ENCODE measurements at places on chromosomes 11 and 22. TPM values are rescaled to one million over a fixed set of nuclear protein-coding genes. Genes with fewer than 3 reads are reported as not detected.

The SLC22A6 gene
- total RNA-seq, result 2.4 TPM

DNA sequence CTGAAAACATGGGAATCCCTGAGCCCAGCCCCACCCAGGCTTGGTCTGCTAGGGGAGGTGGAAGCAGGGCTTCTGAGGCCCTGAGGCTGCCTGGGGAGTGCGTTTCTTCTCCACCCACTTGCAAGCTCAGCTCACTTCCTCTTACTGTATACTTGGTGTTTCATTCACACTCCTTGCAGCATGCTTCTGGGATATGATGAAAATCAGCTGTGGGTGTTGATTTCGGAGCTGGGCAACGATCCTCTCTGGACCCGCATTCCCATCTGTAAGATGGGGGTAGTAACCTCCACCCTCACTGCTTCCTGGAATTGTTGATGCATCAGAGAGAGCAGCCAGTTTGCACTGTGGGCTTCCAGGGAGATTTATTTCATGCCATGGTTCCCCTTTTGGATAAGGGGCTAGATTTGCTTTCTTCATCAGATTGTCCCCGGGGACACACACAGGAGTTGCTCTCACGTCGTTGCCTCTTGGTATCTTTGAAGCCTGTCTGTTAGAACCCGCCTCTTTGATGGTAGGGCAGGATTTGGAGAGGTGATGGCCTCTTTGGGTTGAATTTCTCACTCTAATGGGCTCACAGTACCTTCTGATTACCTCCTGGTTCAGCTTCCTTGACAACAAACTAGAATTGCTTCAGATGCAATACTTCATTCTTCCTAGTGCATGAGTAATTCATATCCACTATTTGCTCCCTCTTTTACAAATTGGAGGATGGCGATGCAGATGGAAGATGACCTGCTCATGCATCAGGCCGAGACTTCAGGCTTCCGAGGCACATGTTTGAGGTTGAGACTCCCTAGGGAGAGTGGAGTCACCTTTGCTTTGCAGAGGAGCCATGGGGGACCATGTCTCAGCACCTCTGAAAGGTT, 40.4 kb downstream of the BCR start:
- DNase-seq, result no peak

- no peak for DNase-seq
These were observed 30.0 kb downstream of the PARVG start for GRCh38 chr22:44210722-44211121.

The TPH1 gene
- 0.60 TPM for total RNA-seq

DNA sequence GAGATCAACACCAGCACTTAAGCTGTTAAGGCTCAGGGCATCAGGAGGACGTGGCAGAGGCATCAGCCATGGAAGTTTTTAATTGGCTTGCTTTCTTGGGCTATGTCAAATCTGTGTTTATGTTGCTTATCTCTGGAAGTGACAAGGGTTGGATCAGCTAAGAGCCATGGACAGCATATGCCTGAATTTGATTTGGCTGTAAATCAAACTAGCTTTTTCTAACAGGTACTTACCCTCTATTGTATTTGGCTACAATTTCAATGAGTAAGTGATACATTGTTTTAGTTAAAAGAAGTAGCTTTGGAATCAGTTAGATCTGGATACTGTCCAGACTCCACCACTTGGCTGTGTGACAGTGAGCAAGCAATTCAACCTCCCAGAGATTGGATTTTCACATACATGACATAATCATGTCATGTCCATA, 936.6 kb downstream of the OPCML start:
- DNase-seq, result no peak

The TSGA10IP gene
- not detected for total RNA-seq

DNA sequence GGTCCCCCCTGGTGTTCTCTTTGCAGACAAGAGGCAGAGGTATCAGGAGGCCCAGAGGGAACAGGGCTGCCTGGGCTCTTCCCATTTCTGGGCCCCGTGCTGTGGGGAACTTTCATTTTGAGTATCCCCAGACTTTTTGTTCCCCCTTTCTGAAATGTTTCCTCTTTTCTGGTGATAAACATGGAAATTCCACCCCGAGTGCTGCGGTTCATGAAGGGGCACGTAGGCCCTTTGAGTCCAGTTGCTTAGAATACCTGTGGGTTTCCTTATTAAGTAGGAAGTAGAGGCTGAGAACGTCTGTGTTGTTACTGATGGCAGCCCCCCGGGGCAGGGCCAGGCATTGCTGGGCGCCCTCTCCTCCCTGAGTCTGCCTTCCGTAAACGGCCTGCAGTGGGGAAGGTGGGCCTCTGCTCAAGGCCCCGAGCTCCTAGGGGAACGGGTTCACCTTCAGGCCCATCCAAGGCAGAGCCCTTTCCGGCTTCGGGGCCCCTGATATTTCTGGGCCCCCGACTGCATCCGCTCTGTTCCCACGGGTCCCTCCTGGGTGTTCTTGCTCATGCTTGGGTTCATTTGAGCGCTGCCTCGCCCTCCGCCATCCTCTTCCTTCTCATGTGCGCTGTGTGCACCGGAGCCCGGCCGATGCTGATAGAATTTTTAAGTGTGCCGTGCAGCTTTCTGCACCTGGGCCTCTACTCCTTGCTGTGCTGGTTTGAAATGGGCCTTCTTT, 12.0 kb downstream of the TBC1D22A start:
- peak; percentile 59 for DNase-seq

DNA sequence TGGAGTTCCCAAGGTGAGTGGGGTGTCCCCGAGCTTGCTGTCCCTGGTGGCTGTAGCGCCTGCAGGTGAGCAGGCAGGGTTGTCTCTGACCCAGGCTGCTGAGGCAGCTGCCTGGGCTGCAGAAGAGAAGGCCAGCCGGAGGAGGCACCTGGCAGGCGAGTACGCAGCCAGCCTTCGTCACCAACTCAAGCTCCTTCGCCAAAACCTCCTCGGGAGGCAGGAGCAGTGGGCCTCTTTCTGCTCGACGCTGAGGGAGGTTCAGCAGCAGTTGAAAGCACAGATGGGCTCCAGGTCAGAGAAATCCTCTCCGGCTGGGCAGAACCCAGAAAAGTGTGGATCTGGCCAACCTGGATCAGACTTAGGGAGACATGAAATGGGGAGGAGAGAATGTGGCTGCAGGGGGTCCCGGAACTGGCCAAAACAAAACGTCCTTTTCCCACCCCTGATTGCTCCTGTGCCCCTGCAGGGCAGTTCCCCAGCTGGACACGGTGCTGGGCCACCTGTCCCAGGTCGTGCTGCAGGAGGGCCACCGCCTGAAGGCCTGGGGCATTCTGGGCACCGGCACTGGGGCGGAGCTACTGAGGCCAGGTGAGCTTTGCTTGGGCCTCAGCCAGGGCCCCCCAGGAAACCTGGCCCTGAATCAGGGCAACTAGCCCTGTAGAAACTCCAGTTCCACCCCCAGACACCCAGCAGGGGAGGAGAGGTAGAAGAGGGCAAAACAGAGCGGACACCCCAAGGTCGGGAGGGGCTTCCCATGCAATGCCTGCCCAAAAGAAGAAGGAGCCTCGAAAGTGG, 56.7 kb downstream of the BTG4 start:
- no peak for DNase-seq

Data from kidney (tissue), 22 donors.